ENCODE measurements at places on chromosomes 3 and 15. TPM values are rescaled to one million over a fixed set of nuclear protein-coding genes. Genes with fewer than 3 reads are reported as not detected.

OIP5 gene
- 4.1 TPM for total RNA-seq

ALPK3 gene
- total RNA-seq: under 0.01 TPM

LSAMP gene
- 8.1 TPM for total RNA-seq

RLBP1 gene
- total RNA-seq: not detected

DCLK3 gene
- total RNA-seq: not detected

NEK4 gene
- total RNA-seq: 16.9 TPM

RYR3 gene
- total RNA-seq: 0.18 TPM

CLCN2 gene
- 1.9 TPM for total RNA-seq

EOMES gene
- total RNA-seq: not detected

RASA2 gene
- 22.5 TPM for total RNA-seq

ZNF80 gene
- not detected for total RNA-seq

GPR160 gene
- 0.28 TPM for total RNA-seq

ROBO2 gene
- total RNA-seq: 14.5 TPM

COMMD4 gene
- 91.2 TPM for total RNA-seq

CAPN3 gene
- total RNA-seq: under 0.01 TPM

LRRC31 gene
- total RNA-seq: not detected

NEO1 gene
- 16.3 TPM for total RNA-seq

SNTN gene
- not detected for total RNA-seq

MUC13 gene
- not detected for total RNA-seq

GRK7 gene
- total RNA-seq: not detected

CKMT1B gene
- total RNA-seq: not detected

ARNT2 gene
- total RNA-seq: 14.7 TPM

SLC12A1 gene
- not detected for total RNA-seq

TJP1 gene
- total RNA-seq: 43.4 TPM

COX17 gene
- 2.0 TPM for total RNA-seq

TRH gene
- not detected for total RNA-seq

FBXO40 gene
- total RNA-seq: not detected

CADPS gene
- not detected for total RNA-seq

STAB1 gene
- total RNA-seq: not detected

HCLS1 gene
- total RNA-seq: 0.56 TPM

TGM5 gene
- not detected for total RNA-seq

MOBP gene
- not detected for total RNA-seq

HEG1 gene
- total RNA-seq: 23.9 TPM

GOLGA8K gene
- not detected for total RNA-seq

TRPM1 gene
- total RNA-seq: 0.28 TPM

ADGRG7 gene
- not detected for total RNA-seq

ZMYND10 gene
- 1.1 TPM for total RNA-seq

GRAMD1C gene
- total RNA-seq: 5.0 TPM

TRIM42 gene
- not detected for total RNA-seq

AADACL2 gene
- total RNA-seq: not detected

All from IMR-90 (cell line).